ENCODE measurements at places on chromosomes 11 and 22.

DNA sequence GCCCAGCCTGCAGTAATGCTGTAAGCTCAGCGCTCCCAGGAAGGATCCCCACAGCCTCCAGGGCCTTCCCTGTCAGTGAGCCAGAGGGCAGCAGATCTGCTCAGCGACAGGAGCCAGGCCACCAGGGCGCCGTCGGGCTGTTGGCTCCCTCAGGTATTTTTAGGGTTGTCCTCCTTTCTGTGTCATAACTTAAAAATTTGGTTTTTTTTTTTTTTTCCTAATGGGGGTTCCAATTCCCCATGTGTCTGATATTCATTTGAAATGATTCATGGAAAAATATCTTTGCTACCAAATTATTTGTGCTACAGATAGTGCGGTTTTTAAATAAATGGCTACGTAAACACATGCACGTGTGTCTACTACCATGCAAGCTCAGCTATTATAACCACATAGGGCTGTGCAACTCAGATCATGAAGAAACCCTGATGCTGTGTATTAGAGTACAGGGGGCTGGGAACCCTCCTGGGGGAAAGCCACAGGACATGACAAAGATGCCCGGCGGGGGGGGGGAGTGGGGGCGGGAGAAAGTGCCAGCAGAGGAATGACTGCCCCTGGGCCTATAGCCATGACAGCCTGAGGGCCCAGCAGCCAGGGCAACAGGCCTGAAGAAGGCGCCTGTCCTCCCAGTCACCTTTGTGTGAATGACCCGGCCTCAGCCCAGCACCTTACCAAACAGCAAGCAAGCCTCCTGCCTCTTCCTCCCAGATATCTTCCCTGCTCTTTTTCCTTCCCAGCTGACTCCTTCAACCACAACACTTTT, 89.3 kb downstream of the NAT10 start:
- DNase-seq: no peak

DNA sequence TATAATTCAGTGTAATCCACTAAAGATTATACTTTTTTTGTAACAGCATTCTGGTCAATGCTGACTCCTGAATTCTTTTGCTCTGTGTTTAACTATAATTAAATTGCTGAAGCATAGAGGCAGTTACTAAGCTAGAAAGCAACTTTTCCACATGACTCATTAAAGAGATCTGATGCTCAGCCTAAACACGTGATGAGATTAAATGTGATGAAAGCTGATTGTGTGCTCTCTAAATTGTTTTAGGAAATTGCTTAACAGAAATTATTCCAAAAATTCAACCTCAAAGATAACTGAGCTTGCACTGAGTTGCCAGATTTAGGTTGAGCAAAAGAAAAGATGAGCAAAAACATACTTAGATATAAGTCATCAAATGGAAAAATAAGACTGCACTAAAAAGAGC, 1033.6 kb downstream of the FAM181B start:
- no peak for DNase-seq

DNA sequence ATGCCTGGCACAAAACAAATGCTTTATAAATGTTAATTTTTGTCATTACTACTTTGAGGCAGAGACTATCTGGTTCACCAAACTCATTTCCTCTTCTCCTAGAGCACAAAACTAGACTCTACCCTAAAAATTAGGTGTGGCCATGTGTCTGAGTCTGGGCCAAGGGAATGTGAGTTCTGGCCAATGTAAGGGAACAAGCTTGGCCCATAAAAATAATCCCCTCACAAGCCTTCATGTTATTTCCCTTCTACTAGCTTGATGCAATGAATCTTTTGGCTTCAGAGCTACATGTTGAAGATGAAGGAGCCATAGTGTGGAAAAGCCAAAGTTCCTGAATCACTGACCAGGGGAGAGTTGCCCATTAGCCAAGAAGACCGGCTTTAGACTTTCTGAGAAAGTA, 406.5 kb upstream of the CCDC90B start:
- DNase-seq: no peak

- DNase-seq: no peak
Measured at GRCh38 chr11:89249196-89249595, 71.5 kb downstream of the TYR start.

GRCh38 chr11:65532388-65533064, 7.6 kb downstream of the SCYL1 start:
- no peak for DNase-seq

- DNase-seq: no peak
Measured at GRCh38 chr11:1796413-1797011, 32.8 kb upstream of the CTSD start.

- DNase-seq: no peak
Measured at GRCh38 chr11:47415949-47416472, 7.6 kb downstream of the SLC39A13 start.

DNA sequence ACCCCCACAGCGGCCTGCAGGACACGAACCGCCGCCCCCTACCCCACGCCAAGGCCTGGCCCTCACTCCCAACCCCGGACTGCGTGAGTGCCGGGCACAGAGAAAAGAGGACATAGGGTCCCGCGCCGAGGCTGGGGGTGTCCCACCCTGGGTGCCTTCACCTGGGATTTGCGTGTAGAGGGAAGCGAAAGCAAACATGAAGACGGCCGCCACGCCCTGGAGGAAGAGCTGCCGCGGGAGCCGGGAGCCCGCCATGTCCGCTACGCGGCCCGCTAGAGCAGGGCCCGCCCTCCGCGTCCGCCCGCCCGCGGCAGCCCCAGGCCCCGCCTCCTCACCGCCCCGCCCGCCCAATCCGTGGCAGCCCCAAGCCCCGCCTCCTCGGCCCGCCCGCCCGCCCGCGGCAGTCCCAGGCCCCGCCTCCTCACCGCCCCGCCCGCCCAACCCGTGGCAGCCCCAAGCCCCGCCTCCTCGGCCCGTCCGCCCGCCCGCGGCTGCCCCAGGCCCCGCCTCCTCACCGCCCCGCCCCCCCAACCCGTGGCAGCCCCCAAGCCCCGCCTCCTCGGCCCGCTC, at the start of gene LMF2:
LMF2 (minus strand) TSS at position 282 of the 570 bp plus-strand sequence; CDS start at position 255, 27 bp downstream.
- peak; percentile 80 for DNase-seq

DNA sequence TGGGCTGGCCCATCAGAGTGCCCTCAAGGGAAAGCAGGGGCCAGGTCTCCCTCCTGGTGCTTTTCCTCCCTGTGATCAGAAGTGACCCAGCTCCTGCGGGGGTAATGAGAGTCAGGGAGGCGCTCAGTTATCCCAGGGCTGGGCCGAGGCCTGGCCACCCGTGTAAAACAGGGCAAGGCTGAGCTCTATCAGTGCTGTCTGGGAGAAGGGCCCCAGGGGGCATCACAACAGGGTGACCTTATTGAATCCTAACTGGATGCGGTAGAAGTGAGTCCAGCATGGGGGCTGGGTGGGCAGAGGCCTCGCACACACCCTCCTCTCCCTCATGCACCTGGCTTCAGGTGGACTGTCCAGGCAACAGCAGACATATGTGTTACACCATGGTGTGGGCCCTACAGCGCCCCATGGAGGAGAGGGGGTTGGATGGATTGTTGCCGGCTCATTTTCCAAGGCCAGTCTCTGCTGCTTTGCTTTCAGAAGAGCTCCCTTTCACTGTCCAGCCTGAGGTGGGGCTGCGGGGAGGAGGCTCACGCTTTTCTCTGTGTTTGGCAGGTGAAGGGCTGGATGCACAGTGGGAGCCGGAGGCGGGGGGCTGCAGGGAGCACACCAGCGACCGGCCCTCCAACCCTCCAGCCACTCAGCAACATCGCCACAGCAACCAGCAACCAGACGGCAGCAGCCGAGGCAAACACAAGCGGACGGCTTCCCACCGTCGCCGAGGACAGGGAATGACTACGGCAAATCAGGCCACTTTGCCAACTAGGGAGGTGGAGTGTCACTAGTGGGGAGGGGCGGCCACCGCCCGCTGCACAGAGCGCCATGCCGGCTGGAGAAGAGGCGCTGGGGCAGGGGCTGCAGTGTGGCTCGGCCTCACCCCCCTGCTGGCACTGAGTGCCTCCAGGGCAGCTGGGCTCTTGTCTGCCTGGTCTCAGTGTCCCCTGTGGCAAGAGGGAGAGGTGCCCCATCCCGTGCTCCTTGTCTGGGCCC, 24.7 kb downstream of the GNAZ start:
- DNase-seq: no peak

DNA sequence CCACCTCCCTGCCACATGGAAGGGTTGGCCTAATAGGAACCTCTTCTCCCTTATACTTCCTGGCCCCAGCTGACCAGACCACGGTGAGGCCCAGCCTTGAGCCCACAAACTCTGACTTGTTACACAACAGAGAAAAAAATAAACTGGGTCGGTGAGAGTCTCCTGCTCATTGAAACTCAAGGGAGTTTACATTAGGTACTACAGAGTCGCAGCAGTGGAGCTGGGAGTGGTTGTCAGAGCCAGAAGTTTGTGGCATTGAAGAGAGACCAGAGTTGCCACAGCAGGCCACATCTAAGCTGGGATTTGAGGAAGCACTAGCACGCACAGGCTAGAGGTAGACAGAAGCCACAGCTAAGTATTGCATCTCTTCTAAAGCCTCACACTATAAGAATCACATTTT, 296.2 kb downstream of the DDX10 start:
- no peak for DNase-seq

DNA sequence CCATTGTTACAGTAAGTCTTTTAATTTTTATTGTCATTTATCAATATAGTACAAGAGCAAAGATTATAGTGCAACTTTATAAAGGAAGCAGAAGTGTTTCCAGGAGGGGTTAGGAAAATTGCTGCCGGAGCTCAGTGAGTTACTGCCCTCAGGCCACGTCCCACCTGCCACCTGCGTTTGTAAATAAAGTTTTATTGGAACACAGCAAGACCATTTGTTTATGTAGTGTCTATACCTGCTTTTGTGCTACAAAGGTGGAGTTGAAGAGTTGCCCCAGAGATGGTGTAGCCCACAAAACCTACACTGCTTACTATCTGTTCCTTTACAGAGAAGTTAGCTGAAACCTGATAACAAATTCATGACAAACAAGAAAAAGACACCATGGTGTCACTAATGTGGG, 437.8 kb upstream of the B3GAT1 start:
- DNase-seq: no peak

DNA sequence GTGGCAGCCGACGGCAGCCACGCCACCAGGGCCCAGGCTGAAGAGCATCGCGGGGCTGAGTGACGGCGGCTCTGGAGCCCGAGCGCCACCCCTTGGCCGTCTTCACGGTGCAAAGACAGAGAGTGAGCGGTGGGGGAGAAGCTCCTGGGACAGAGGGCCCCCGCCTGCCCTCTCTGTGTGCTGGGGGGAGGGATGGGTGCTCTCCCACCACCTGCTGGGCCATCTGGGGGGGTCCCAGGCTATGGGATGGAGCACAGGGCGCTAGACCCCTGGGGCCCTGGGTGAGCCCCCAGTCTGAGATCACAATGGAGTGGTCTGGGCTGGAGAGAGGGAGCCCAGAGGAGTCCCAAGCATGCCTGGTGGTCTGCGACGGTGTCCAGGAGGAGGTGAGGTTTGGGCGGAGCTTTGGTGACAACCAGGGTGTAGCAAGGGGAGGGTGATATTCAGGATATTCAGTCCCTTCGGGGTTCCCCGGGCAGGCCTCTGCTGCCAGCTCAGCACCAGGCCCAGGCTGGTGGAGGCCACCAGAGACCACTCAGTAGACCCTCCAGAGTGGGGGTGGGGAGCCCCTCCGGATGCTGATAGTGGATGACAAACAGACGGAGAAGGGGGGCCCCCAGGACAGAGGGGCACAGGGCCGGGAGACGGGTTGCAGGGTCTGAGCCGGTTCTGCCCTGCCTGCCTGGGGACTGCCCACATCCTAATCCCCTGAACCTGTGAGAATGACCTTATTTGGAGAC, 78.1 kb upstream of the PRR5 start:
- no peak for DNase-seq

DNA sequence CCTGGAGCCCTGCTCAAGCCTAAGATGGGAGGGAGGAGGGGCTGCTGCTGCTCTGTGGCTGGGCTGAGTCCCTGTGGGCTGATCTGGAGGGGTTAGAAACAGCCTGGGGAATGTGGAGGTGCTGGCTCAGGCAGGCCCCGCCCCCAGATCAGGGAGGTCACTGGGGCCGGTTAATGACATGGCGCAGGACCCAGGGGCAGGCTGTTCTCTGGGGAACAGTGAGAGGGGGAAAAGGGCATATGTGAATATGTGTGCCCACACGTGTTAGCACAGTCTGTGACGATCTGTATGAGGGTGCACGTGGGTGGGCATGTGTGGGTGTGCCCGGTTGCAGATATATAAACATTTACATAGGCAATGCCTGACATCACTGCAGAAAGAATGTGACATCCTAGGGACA, 143.5 kb downstream of the MIAT start:
- no peak for DNase-seq

DNA sequence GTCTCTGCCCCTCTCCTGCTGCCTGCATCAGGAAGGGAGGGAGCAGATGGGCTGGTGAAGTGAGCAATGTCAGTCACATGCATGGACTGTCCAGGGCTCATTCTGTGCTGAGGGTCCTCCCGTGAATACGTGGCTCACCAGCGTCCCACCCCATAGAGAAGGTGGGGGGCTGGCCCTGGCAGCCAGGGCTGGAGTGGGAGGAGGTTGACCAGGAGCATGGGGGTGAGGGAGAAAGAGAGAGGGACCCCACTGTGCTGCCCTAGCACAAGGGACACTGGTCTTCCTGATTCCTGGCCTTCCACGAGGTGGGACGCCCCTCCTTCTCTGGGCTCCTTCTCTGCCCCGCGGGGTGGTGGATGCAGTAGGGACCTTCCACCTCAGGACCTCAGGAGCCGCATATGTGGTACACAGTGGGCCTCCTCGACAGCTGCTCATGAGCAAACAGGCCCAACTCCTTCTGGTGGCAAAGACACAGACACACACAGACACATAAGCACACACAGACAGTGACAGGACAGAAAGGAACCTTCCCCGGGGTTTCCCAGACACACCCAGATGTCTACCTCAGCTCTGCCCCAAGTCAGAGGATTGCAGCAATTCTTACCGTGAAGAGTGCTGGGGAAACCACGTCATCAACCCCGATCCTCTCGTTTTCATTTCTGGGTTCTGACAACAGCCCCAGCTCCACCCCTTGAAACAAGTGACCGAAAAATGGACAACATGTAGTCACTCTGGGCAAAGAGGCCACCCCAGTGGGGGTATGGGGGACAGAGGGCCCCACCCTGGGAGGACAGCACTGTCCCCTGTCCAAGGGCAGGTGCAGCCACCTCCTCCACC, 3.6 kb upstream of the APOBEC3A start:
- no peak for DNase-seq

GRCh38 chr11:19675397-19675796, 37.2 kb upstream of the NAV2 start:
- no peak for DNase-seq

DNA sequence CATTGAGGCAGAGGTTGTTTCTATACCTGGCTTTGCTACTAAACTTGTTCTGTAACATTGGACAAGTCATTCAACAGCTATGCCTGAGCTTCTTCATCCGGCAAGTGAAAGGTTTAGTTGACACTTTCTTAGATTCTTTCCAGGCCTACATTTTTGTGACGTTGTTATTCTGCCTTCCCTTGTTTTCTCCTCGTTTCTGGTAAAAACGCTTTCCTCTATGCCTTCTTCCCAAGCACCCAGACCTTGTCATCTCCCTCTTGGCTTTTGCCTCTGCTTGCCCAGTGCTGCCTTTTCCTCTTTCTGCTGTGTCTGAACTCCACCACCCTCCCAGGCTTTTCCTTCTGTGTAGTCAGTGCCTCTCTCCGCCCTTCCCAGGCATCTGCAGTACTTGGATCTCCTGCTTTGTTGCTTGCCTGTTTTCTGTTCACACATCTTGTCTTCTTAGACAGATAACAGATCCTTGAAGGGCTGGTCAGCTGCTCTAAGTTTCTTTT, 1.4 kb upstream of the AMOTL1 start:
- no peak for DNase-seq

Data from NCI-H774 (cell line).